ENCODE measurements at places on chromosomes 7 and 10.

GRCh38 chr7:75715864-75716263 lies 22.9 kb downstream of the HIP1 start:
- no peak for DNase-seq

- DNase-seq = no peak
These were observed 23.6 kb upstream of the USP54 start for GRCh38 chr10:73614720-73615119.

DNA sequence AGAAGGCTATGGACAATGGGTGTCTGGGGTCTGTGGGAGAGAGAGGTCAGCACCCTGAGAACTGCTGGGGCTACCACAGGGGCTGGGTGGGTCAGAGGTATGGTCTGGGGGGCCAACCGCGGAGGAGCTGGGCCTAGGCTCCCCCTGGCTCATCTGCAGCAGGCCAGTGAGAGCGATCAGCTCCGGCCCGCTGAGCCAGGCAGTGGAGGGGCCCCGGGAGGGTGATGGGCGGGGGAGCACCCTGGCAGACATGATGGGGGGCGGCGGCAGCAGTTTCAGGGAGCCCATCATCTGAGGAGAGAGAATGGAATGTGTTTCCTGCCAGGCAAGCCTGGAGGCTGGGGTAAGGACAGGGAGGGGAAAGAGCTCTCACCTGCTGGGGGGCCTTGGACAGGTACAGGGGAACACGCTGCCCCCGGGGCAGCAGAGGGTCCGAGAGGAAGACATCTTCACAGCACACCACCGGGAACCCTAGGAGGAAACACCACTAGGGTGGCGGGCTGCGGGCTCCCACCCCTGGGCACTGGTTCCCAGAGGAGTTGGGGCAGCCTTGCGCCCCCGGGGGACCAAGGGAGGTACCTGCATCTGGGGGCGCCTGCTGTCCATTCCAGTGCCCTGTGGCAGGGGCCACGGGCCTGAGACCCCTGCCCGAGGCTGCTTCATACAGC lies 1.3 kb downstream of the SAP25 start:
- DNase-seq = no peak

DNA sequence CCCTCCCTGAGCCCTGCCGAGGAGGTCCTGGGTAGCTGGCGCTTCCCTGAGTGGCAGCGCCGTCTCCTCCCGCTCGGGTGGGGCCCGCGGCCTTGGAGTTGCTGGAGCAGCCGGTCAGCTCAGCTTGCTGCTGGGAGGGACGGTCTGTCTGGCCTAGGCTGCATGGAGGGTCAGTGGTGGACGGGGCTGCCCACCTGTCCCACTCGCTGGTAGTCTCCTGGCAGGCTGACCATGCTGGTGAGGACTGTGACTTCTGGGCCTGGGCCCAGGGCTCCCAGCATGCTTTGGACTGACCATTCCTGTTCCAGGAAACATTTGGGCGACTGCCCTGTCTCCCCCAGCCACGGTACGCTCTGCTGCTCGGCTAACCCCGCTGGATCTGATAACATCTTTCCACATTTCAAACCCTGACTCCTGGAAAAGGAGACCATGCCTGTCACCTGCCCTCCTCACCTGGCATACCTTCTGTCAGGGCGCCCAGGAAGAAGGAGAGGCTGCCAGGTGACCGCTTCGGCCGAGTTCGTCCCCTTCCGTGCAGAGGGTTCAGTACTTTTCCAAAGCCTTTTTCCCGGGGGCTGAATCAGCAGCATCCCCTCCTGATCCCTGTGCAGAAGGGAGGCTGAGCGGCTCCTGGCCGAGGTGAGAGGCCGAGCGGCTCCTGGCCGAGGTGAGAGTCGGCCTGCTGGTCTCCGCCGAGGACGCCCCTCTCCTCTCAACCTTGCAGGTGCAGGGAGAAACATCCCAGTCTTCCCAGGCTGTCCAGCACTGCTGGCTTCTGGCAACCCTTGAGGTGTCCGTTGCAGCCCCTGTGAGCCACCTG lies 43.4 kb downstream of the FAM20C start:
- no peak for DNase-seq

DNA sequence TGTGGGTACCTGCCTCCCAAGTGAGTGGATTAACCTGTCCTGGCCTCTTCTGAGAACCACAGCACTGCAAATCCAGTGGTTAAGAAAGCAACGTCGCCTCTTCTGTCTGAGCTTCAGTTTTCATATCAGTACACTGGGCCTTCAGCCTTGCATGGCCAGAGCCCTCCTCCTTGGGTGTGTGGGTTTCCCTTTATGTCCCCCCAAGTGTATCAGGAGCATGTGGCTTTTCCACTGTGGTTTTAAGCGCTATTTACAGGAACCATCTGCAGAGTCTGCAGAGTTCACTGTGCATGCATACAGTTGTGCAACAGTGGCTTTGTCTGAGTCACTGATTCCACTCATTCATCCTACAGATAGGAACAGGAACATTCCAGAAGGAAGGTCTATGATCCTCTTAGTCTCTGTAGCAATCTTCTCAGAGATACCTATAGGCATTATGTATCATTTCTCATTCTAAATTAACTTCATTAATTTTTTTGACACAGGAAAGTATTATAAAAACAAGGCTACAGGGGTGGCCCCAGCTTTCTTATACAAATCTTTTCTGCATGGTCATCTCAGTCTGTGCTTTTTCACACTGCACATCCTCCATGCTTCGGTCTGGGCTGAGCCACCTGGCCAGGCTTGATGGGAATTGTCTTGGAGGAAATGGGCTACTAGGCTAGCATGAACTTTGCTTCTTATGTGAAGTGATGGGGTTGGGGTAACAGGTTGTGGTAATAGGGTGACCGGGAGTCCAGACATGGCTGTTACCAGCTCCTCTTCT lies 17.1 kb downstream of the MBL2 start:
- no peak for DNase-seq

DNA sequence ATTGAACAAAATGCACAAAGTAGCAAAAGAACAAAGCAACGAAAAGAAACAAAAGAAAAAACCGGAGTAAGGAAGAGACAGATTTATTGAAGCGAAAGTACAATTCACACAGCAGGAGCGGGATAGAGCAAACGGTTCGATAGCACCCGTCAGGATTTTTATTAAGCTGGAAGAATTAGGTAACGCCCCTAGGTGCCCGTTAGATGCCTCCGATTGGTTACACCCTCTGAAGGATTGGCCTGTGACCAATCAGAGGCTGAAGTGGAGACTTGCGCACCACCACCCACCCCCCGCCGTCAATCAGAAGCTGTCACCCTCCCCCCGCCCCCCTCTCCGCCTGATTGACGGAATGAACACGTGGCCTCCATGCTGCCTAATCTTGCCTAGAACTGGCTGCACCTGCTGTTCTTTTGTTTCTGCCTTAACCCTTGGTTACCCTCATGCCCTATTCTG lies 16.8 kb downstream of the OCM2 start:
- no peak for DNase-seq

DNA sequence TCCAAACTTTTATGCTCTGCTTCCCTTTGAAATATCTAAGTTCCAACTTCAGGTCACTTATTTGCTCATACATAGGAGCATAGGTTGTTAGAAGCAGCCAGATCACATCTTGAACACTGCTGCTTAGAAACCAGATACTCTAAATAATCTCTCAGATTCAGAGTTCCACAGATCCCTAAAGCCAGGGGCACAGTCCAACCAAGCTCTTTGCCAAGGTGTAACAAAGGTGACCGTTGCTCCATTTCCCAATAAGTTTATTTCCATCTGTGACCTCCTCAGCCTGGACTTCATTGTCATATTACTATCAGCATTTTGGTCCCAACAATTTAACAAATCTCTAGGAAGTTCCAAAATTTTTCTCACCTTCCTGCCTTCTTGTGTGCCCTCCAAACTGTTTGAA lies 52.8 kb downstream of the TRIM24 start:
- no peak for DNase-seq

- no peak for DNase-seq
These were observed 209.2 kb downstream of the SNX10 start for GRCh38 chr7:26500749-26501352.

- DNase-seq = no peak
These were observed 52.7 kb downstream of the SRPK2 start for GRCh38 chr7:105336009-105336408.

GRCh38 chr10:50874723-50875122 lies 10.7 kb downstream of the A1CF start:
- DNase-seq = no peak
